Ecto neural progenitor cell (in vitro differentiated cells): ENCODE measurements at places on chromosomes 3 and 15.
A peak's percentile ranks its signal among the peaks of the same experiment; 100 is the strongest.

GRCh38 chr15:40567111-40567510 lies 2.0 kb upstream of the RPUSD2 start:
- DNase-seq: no peak

DNA sequence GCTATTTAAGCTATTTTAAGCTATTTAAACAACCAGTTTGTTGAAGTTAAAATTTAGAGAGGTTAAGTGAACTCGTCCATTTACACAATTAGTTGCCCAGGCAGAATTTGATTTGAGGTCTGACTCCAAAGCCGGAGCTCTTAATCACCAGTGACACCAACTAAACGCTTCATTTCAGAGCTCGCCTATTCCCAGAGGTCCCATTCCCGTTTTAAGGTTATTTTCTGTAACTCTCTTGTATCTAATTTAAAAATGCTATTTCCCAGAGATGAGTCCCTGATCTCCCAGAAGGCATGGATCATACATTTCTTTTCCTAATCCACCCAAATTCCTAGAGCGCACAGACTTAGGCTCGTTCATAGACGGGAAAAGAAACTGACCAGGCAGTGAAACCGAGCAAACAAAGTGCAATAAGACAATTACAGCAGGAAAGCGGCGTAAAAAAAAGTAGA lies 904 bp upstream of the MCTP2 start:
- no peak for DNase-seq

DNA sequence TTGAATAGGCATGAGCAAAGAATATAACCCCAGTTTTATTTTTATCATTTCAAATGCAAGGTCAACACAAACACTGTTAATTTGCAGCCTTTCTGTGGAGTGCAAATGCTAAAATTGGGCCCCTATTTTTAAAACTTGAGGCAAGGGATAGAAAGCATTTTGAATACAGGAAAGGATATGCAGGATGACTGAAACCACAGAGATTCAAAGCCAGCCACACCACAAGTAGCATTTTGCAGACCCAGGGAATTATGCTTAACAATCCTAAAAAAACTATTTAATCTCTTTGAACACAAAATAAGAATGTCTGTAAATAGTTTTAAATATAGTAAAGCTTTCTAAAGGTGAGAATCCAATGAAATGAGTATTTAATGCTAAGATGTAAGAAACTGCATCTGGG lies 62.9 kb upstream of the TRPC1 start:
- DNase-seq: no peak

GRCh38 chr3:185308126-185308754 lies 54.4 kb upstream of the EHHADH start:
- peak; percentile 66 for DNase-seq
